ENCODE measurements at places on chromosomes 2 and 18.

GRCh38 chr2:238145851-238146250 is 7.4 kb downstream of the KLHL30 start:
- DNase-seq: no peak

DNA sequence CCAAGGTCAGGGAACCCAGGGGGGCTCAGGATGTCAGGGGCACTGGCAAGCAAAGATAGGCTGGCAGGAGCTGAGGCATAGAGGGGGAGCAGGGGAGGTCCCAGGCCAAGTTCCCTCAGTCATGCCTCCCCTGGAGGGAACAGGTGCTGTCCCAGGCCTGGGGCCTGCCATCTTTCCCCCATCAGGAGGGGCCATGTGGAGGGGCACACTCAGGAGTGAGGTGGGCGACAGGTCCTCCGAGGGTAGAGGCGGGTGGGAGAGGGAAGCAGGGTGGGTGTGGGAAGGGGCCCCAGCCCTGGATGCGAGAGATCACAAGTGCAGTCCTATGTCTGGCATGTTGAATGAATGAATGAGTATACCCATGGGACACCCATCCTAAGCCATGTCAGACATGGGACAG is 127.7 kb upstream of the GLI2 start:
- DNase-seq: no peak

- no peak for DNase-seq
Observed at GRCh38 chr2:216202626-216203250, 93.6 kb downstream of the XRCC5 start.

- DNase-seq: no peak
Observed at GRCh38 chr2:159902722-159903121, 104.7 kb upstream of the CD302 start.

DNA sequence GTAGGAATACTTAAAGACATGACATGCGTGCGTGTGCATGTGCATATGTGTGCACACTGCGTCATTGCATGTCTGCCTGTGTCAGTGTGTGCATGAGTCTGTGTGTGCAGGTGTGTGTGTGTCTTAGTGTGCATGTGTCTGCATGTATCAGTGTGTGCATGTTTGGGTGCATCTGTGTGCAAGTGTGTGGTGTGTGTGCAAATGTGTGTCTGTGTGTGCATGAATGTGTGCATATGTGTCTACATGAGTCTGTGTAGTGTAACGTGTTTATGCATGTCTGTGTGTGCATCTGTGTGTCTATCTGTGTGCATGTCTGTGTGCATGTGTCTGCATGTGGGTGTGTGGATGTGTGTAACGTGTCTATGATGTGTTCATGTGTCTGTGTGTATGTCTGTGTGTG is 30.5 kb downstream of the KCNG2 start:
- DNase-seq: no peak

GRCh38 chr18:8484951-8485350 is 124.3 kb upstream of the RAB12 start:
- no peak for DNase-seq

GRCh38 chr2:109229094-109229675 is 100.2 kb downstream of the SH3RF3 start:
- DNase-seq: no peak

DNA sequence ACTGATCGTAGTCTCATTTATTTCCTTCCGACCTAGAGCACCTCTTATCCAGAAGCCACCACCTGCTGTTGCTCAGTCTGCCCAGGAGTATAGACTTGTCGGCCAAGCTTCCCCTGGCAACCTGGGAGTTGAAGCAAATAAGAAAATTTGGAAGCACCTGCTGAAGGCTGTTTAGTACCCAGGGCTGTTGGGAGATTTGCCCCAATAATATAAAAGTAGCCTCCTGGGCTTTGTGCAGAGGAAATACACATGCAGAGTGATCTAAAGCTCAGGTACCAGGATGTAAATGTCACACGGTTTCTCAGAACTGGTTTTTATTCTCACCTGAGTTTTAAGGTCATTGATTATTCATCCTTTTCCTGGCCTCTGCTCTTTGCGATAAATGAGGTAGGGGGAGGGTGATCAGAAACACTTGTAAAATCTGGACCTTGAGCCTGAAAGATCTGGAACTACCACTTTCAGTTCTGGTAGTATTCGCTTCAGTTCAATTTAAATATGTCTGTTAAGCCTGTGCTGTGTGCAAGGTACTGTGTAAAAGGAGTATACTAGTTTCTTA is 789 bp upstream of the COX7A2L start:
- DNase-seq: no peak

- no peak for DNase-seq
Observed at GRCh38 chr2:159462201-159462785, 154.1 kb downstream of the BAZ2B start.

- DNase-seq: no peak
Observed at GRCh38 chr2:31037058-31037457, 101.2 kb downstream of the GALNT14 start.

DNA sequence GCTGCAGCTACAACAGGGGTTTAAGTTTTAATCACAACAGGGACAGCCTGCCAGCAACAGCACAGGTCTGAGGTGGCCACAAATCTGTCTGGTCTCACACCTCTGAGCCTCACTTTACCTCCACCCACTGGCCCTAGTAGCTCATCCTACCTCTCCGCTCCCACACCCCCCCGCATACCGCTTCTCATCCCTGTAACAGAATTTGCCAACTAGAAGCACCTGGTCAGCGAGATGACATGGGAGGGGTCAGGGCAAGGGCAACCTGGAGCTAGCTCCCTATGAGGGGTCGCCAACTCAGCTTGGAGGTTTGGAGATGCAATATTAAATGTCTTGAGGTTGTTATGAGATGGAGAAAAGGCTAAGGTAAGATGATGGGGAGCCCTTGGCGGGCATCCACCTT is 7.5 kb downstream of the CATIP start:
- no peak for DNase-seq

DNA sequence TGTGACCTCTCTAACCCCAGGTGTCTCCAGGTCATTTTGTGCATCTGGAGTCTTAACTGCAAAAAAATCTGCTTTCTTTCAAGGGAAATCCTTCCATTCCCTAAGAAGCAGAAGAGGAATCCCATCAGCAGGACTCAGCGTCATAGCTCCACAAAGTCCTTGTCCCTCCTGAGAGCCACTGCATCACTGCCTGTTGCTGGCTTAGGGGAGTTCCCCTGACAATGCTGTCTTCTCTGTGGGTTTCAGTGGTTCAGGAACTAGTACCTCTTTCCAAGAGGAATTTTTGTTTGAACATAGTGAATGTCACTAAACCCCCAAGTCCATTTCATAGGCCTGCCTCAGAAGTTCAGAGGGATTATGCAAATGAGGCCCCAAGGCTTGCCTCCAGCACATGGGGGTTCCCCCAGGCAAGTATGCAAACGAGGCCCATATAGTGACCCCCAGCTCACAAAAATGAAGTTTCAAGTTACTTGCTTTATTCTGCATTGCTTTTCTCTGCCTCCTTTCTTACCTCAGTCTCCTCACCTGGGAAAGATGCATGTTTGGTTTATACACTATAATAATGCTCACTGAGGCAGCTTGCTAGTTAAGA is 513.9 kb upstream of the MEX3C start:
- DNase-seq: no peak

DNA sequence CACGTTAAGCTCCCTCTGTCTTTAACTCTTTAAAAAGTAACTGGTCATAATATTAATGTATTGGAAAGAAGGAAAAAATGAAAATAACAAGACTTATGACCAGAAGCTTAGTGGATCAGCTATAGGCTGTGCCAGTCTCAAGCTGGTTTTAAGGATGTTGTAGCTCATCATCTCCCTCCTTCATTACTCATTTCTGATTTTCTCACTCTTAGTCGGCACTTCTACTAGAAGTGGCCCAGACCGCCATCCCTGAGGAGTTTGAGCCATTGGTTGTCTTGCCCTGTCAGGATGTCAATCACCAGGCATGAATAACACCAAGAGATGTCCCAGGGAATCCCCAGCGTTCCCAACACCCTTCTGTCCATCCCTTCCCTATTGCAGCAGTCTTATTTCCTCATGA is 151.5 kb downstream of the ASXL3 start:
- no peak for DNase-seq

GRCh38 chr2:152367547-152368390 is 32.8 kb downstream of the FMNL2 start:
- no peak for DNase-seq

DNA sequence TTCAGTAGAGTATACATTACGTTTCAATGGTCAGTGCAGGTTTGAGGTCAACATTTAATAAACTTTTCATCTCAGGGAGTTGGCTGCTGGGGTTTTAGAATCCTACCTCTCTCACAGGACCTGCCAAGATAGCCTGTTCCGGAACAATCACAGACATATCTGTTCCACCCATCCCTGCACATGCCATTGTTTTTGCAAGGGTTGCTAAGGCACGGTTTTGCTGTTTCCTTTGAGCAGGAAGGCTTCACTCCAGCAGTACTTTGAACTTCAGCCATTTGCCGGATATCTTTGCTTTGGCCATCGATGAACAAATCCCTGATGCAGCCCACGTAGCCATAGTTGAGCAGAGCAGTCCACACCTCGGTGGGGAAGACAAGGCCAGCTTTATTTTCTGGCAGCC is 493.8 kb downstream of the NRXN1 start:
- DNase-seq: no peak

GRCh38 chr2:128062571-128062970 is 28.4 kb upstream of the UGGT1 start:
- DNase-seq: no peak

DNA sequence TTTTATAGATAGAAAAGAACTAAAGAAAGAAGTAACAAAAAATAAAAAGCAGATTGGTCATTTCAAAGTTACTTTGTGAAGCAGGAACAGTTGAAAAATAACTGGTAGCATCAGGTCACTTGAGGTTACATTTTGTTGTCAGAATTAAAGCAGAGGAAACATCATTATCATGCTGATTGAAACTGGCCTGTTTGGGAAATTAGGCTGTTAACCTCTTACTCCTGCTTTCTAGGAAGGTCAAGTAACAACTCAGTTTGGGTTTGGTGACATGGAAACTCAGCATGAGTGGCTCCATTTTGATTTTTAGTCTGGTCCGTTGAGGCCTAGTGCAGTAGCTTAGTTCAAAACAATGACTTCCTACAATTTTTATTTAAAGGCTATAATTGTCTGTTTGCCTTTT is 1383.5 kb downstream of the DPP10 start:
- no peak for DNase-seq

GRCh38 chr2:5385596-5385995 is 306.6 kb upstream of the SOX11 start:
- no peak for DNase-seq

GRCh38 chr2:7419186-7419585 is 502.0 kb downstream of the RNF144A start:
- DNase-seq: no peak

GRCh38 chr18:23595591-23595990 is 9.3 kb upstream of the NPC1 start:
- DNase-seq: no peak

- DNase-seq: no peak
Observed at GRCh38 chr2:20670315-20671035, 3.5 kb downstream of the GDF7 start.

DNA sequence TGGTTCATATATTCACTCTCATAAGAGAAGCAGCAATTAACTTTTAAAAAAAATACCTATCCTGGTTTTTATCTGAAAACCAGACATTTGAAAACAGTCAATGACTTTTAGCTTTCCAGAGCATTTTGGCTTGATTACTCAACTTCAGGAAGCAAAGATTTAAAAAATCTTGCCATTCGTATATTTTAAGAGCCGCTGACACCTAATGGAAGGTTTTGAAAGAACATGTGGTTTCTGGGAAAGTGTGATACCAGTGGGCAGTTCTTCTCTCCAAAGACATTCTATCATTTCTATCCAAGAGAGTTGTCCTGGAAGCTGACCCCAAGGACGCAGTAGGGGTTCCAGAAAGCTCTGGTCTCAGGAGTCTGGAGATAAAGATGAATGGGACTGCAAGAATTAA is 234.7 kb downstream of the TTC32 start:
- DNase-seq: no peak

GRCh38 chr2:136116813-136117390 is 1.0 kb downstream of the CXCR4 start:
- no peak for DNase-seq

DNA sequence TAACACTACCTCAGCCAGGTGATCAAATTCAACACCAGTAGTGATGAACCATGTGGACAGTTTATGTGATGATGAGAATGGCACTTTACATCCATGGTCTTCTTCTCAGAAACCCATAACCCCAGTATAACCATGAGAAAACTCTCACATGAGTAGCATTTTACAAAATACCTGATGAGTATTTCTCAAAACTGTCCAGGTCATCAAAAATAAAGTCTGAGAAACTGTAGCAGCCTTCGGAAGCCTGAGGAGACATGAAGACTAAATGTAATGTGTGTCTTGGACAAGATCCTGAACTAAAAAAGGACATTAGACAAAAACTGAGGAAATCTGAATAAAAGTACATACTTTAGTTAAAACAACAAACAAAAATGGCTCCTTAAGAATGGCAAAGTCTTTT is 108.9 kb downstream of the CTNNA2 start:
- no peak for DNase-seq

- DNase-seq: no peak
Observed at GRCh38 chr18:58578321-58578720, 50.6 kb downstream of the ALPK2 start.

GRCh38 chr2:133773854-133774653 is 205.8 kb upstream of the NCKAP5 start:
- no peak for DNase-seq

DNA sequence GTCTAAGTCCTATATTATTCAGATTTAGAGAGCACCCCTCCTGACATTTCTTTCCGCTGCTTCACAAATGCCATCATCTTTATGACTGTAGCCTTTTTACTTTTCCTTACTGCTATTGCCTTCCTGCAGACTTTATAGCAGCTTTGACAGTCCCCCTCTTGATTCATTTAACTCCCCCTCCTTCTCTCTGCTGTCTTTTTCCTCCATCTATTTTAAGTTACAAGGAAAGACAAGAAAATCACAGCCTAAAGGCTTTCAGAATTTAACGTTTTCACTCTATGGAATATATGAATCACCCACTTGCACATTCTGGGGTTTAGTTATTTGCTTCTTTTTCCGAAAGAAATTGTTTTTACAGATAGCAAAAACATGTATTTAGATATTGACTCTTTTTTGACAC is 183.4 kb upstream of the SETBP1 start:
- no peak for DNase-seq

- DNase-seq: no peak
Observed at GRCh38 chr2:195898505-195899191, 170.0 kb downstream of the DNAH7 start.

DNA sequence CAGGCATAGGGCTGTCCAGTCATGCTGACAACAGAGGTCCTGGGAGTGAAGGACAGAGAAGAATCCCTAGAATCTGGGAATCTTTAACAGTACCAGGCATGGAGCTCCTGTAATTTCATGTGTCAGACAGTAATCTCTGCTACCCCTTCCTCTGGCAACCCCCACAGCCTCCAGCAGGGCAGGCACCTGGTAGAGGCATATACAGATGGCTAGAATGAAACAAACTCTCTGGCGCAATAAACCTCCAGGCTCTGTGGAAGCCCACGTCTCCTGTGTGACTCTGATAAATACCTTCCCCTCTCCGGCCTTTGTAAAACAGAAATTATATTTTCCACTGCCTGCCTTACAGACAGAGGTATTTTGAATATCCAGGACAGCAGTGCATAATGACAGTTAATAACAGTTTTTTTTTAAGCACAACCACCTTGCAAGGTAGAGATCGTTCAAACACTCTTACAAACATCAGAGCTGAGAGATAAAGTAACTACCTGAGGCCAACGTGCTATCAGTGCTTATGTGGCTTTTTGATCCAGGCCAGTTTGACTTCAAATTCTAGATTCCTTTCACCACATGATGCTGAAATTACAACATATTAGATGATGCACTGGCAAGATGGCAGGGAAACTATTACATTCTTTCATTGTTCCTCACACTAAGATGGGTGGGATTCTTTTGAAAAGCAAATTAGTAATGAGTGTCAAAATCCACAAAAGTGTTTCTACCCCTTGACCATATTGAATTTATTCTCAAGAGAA is 47.7 kb upstream of the TMEM247 start:
- DNase-seq: no peak
